NCI-H774 (cell line): ENCODE measurements at places on chromosomes 3 and 15.

DNA sequence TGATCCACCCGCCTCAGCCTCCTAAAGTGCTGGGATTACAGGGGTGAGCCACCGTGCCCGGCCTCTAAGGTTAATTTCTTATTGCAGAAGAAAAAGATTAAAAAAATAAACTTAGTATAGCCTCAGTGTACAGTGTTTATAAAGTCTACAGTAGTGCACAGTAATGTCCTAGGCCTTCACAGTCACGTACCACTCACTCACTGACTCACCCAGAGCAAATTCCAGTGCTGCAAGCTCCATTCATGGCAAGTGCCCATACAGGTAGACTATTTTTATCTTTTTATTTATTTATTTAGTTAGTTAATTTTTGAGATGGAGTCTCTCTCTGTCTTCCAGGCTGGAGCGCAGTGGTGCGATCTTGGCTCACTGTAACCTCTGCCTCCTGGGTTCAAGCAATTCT is 3.2 kb upstream of the FLNB start:
- no peak for DNase-seq

- DNase-seq = no peak
These were observed 66.5 kb downstream of the IL1RAP start for GRCh38 chr3:190580417-190580816.

DNA sequence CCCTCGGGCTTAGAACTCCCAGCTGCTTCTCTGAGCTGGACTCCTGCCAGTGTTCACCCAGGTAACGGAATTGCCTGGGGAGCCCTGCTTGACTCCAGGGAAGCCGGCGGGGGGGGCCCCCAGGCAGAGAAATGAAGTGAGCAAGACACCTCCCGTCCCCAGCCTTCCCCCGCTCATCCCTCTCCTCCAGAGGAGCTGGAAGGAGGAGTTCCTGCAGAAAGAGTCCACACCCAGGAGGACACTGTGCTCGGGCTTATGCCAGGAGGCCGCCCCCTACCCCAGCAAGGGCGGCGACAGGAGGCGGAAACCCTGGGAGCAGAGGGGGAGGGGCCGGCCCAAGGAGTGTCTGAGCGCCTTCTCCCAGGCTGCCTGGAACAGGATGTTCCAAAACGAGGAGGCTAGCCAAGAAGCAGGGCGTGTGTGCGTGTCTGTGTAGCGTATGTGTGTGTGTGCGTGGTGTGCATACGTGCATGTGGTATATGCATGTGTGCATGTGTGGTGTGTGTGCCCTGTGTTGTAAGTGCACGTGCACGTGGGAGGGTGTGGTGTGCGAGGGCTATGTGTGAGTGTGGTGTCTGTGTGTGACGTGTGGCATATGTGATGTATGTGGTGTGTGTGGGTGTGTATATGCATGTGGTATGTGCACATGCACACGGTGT is 511.3 kb downstream of the SHQ1 start:
- DNase-seq = no peak

- no peak for DNase-seq
These were observed 911.6 kb upstream of the ARPP21 start for GRCh38 chr3:34727700-34728099.

DNA sequence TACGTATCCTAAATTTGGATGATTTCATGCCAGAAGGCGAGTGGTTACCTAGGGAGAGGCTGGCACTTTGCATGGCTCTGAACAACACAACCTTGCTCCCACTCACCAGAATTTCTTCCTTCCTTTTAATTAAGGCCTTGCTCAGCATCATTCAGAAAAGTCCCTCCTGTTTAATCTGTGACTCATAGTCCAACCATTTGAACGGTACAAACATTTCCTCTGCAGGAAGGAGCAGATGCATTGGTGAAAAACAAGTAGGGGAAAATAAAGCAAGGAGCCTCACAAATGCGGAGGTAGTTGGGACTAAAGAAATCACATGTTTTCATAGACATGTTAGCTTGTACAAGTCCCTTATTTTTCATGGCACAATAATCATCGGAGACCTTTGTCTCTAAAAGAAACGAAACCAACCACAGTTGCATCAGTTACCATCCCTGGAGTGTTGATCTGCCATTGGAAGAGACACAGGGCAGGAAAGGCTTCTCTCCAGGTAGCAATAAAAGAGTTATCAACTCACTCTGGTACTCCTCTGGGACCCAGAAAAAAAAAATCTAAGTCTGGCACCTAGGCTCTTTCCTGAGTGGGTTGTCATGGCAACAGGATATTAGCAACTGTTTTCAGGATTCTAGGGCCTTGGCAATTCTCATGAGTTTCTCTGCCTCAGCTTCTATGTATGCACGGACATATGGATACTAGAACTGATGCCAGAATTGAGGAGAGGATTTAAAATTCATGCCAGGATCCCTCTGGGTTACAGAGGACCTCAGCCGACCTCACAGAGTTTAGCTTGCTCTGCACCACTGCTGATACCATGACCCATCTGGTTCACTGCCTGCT is 255.4 kb upstream of the ARPP21 start:
- DNase-seq = no peak

DNA sequence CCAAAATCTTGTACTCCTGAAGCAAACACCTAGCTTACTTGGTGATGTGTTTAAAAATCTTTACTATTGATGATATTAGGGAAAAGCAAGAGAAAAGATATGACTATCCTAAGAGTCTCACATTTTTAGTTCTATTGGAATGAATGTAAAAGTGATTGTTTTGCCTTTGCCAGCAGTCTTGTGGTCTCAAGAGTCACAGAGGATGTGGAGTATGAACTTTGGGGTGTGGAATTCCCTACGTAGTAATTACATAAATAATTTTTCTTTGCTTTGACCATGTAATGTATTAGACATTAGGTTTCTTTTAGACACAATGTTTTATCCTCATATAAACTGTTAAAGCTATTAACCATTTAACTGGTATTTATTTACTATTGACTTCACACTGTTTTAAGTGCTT is 387.6 kb downstream of the NAALADL2 start:
- DNase-seq = no peak

- no peak for DNase-seq
These were observed 215.7 kb upstream of the THBS1 start for GRCh38 chr15:39365161-39365560.

- no peak for DNase-seq
These were observed 28.7 kb upstream of the PLOD2 start for GRCh38 chr3:146189519-146190173.

DNA sequence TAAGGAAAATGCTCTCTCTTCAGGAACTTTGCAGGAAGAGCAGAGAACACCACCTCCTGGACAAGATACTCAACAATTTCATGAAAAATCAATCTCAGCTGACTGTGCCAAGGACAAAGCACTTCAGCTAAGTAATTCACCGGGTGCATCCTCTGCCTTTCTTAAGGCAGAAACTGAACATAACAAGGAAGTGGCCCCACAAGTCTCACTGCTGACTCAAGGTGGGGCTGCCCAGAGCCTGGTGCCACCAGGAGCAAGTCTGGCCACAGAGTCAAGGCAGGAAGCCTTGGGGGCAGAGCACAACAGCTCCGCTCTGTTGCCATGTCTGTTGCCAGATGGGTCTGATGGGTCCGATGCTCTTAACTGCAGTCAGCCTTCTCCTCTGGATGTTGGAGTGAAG is 200.5 kb downstream of the AKAP13 start:
- DNase-seq = no peak

DNA sequence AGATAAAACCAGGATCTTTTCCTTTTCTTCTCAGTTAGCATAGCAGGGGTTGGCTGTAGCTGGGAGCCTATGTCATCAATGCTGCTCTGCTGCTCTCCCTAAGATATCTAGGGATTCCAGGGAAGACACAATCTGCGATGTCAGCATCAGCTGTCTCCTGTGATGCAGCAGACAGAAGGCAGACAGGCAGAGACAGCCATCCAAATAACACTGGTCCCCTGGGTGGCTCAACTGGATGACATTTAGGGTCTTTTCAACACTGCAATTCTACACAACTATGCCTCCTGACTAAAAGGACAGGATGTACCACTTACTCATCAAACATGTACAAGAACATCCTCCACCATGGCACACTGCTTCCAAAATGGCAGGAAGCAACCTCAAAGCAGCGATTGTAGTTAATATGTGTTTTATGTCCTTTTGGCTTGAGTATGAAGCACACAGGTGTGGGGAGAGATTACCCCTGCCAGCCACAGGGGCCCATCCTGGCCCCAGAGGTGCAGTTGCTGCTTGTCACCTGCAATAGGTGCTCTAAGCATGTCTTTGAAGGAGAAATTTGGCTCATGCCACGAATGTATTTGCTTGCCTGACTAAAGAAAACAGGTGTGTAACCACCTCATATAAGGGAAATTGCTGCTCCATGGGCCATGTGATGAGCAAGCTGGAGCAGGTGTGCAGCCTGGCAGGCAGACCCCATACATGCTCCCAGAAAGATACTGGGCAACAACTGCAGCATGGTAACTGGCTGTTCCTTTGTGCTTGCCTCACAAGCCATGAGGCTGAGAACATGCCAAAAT is 357.8 kb downstream of the VPS13C start:
- DNase-seq = peak; percentile 71

GRCh38 chr15:93026380-93026817 is 62.6 kb downstream of the RGMA start:
- no peak for DNase-seq
